ENCODE measurements at places on chromosomes 7 and 10.

DNA sequence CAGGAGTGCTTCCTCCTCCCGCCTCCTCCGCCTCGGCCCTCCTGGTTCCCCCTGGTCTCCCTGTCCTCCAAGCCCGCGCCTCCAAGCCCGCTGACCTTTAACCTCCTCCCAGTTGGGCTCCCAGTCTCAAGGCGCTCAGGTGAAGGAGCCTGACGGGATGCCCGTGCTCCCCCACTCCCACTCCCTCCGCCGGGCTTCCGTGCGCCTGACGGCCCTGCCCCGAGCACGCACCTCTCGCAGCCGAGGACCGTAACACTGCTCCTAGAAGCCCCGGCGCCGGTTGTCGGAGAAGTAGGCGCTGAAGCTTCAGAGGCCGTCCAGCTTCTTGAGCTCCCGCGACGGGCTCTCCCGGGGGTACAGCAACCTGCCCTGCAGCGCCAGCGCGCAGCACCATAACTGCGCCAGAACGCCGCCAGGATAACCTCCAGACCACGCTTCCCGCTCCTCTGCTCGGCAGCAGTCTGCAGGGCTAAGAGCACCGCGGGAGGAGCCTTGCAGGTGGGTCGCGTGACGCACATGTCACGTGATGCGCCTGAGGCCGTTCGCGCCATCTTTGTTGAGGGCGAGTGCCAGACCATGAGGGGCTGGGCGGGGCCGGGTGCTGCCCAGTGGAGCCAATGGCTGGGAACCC is 71.0 kb upstream of the ZNF479 start:
- no peak for DNase-seq

- no peak for DNase-seq
Observed at GRCh38 chr7:21777921-21778320, 167.8 kb downstream of the CDCA7L start.

GRCh38 chr10:10629512-10629911 is 388.2 kb upstream of the CELF2 start:
- no peak for DNase-seq

DNA sequence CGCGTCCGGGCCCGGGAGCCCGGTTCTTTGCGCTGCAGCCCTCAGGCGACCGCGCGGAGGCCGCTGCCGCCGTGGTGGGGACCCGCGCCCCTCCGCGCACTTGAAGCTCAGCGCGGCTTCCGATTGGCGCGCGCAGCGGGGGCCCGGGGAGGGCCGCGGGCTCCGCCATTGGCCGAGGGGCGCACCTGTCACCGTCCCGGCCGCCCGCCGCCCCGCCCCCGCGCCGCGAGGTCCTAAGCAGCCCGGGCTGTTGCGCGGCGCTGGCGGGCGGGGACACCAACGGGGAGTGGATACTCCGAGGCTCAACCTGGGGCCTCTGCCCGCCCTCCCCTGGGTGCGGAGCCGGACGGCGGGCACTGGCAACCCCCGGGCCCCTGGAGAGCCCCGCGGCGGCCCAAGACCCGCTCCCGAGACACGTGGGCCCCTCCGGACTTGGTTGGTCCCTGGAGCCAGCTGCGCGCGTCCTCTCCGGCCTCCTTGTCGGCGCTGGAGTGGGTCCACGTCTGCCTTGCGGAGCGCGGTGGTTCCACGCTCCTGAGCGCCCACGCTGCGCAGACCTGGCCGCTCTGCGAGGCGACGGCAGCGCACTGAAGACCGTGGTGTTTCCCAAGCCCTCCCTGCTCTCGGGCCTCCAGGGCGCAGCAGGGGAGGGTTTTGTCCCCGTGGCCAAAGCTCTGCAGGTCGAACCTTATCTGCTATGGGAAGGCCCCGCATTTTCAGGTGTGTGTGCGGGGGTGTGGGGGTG is at the start of gene MNX1:
TSS of gene MNX1 (minus strand) at position 76 of the 745 bp plus-strand sequence. CDS start 313 bp downstream, outside the sequence.
- peak; percentile 55 for DNase-seq

DNA sequence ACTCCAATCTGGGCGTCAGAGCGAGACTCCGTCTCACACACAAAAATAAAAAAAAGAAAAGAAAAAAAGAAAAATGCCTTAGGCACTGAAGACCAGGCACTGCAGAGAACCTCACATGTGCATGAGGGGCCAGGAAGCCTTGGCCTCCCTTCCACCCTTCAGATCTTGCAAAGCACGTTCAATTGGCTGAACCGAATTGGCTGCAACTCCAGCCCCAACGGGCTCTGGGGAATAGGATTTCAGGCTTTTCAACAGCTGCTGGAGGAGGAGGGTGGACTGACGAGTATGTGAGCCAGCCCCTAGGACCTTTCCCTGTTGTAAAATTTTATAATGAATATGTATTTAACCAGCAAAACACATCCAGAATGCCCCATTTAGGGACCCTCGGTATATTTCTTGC is 16.7 kb downstream of the TMEM120A start:
- no peak for DNase-seq

DNA sequence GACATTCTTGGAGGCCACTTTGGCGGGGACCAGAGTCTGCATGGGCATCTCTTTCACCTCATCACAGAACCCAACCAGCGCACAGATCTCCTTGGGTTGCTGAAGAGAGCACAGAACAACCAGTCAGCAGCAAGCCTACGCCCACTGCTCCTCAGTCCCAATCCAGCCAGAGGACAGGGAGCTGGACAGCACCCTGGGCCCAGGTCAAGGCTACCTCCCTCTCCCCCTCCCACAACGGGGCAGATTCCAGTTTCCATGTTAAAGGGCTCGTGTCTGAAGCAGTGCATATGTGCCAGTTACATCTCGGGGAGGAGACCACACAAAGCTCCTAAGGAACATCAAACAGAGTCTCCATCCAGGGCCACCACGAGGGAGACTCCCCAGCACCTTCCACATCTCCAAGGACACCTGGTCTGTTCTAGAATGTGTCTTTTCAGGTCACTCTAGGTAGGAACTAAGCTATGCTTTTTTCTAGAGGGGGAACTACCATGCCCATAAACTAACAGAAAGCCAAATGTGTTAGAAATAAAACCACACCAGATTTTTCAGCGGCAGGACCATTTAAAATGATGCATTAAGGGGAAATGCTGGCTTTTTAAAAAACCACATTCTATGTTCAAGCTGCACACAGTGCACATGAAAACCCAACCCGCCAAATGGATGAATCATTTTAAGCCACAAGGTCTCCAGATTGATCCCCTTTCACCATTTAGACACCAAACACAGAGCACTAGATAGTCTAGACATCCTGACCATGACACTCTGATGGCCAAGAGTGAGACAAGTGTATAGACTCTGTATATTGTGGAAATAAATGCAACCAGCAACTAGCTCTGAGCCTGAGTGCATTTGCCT is 28.9 kb downstream of the PSAP start:
- no peak for DNase-seq

- DNase-seq = peak; percentile 79
Observed at GRCh38 chr7:99579956-99580777, 17.9 kb upstream of the TMEM225B start.

DNA sequence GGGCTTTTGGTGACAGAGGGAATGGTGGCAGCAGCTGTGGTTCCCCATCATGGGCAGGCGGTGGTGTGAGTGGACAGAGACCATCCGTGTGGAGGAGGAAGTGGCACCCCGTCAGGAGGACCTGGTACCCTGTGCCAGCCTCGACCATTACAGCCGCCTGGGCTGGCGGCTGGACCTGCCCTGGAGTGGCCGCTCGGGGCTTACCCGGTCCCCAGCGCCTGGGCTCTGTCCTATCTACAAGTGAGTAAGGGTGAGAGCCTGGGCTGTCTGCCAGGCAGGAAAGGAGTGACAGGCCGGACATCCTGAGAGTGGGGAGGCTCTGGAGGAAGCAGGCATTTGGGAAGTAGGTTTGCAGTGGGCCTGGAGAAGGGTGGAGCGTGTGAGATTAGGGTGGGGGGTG is 2.9 kb upstream of the ZNF467 start:
- DNase-seq = no peak

DNA sequence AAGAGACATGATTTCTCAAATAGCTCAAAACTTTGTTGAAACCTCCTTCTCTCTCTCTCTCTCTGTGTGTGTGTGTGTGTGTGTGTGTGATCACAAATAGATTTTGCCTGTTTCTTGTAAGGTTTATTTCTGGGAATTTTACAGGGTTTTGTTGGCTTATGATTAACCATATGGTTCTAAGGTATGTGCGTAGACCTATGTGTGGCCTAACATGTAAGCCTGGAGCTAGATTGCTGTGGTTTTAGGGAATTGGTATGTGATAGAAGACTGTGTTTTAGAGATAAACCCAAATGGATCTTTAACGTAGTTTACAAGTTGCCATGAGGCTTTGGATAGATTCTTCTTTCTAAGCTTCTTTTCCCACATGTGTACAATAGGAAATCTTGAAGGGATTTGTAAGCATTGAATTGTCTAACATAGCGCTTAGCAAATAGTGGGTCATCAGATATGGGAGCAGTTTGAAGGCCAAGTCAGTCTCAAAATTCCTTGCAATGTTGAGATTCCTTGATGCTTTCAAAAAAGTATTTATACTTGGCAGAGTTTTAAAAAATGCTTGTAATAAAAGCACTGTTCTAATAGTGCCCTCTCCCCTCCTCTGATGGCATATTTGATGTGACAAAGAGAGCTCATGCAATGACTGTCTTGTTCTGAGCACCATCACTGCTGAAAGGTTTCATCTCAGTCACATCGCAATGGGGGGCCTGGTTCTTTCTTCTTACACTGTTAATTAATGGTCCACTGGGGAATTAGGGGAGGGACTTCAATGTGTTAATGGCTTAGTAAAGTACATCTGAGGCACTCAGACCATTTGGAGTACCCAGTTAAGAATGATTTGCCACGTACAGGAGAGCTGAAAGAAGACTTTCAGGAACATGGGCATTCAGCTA is 118.2 kb downstream of the SNX10 start:
- DNase-seq = no peak

DNA sequence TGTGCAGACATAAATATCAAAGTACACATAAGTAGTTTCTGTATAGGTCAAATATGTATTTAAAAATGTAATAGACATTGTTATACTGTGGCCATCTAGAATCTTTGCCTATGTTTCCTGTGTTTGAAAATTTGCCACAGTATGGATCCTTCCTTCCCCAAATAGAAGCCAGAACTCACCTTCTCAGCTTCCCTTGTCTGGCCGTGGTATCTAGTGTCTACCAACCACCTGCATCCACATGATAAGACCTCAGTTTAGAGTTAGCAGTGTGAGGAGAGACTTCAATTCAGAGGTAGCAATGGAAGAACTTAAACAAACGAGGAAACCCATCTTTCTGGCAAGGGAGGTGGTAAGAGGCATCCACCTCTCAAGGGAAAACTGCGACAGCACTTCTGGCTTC is 4.9 kb downstream of the TRDMT1 start:
- no peak for DNase-seq

DNA sequence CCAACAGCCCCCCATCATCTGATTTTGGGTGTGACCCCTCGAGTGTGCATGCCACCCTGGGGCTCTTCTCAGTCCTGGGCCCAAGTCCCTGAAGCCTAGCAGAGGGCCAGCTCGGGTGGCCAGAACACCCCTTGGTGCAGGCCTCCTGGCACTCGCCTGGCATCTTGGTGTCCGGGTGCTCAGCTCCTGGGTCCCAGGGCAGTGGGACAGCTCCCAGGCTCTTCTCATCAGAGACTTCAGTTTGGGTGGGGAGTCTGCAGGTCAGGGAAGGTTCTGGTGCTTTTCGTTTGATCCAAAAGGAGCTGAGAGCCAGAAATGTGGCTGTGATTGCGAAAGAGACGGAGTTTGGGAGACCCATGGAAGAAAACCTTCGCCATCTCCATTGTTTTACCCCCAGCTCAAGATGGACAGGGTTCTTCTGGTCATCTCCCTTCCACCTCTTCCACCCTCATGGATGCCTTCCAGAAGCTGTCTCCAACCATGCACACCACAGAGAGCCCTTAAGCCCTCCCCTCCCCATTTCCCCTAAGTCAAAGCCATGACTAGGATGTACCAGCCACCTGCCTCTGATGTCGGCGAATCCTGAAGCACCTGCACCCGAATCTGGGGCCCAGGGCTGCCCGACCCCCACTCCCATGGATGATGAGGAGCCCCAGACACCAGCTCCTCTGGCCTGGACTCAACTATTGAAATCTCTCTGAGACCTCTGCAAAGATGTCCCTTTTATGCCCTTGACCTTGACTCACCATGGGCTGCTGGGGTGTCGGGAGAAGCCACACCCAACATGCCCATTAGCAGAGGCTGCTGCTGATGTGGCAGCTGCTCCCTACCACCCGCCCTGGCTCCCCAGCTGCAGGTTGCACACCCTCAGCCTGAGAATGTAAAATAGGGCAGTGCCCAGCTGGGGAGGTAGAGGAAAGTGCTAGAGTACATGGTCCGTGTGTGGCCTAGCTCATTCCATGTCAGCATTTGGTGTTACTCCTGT is 55.3 kb downstream of the ADCYAP1R1 start:
- DNase-seq = no peak

DNA sequence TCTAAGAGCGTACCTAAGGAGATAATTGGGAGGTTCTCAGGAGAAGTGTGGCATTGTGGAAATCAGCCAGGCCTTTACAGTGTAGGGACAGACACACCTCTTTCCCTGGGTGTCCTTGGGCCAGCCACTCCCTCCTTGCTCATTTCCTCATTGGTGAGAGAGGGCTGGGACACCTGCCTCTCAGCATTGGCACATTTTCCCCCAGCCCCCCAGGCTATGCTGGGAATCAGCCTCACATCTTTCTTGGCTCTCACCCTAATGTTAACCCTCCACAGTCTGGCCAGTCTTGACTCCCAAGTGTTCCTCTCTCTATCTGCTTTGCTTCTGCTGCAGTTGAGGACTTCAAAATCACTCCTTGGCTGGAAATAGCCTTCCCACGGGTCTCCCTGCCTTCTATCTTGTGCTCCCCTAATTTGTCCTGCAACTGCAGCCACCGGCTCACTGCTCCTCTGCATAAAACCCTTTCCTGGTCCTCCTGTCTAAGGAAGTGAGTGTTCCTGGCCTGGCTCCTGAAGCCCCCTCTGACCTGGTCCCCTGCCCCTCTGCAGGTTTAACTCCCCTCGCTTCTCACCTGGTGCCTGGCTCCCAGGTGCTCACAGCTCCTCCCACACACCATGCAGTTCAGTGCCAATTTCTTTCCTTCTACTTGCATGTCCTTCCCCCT is 15.8 kb downstream of the TBXAS1 start:
- DNase-seq = no peak

DNA sequence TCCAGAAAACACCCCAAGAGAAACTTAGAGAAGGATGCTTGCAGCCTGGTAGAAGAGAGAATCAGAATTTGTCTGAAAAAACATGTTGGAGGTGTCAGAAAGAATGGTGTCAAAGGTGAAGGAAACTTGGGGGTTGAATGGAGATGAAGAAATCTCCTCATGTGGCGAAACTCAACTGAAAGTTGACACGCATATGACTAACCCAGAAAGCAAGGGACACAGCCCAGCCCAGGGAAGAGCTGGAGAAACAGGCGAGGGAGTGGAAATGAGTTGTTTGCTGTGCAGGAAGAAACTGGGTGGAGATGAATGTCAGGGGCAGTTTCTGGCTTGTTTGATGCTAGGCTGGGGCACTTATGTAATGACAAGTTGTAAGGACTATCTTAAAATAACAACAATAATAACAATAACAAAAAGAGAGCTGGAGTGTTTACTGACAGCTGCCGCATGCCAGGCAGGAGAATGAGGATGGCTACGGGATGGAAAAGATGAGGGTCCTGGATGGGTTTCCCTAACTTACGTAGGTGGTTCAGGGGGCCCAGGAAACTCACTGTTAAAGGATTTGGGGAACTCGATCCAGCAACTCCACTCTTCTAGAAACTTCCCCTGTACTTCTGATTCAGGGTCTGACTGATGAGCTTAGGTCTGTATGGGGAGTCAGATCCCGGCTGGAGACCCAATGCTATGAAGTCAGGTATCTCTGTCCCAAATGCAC is 57.4 kb downstream of the MAP3K8 start:
- DNase-seq = no peak

GRCh38 chr7:44050121-44050914 is 5.8 kb downstream of the DBNL start:
- no peak for DNase-seq
